ENCODE measurements at places on chromosomes 13 and 19.
A peak's percentile ranks its signal among the peaks of the same experiment; 100 is the strongest.

DNA sequence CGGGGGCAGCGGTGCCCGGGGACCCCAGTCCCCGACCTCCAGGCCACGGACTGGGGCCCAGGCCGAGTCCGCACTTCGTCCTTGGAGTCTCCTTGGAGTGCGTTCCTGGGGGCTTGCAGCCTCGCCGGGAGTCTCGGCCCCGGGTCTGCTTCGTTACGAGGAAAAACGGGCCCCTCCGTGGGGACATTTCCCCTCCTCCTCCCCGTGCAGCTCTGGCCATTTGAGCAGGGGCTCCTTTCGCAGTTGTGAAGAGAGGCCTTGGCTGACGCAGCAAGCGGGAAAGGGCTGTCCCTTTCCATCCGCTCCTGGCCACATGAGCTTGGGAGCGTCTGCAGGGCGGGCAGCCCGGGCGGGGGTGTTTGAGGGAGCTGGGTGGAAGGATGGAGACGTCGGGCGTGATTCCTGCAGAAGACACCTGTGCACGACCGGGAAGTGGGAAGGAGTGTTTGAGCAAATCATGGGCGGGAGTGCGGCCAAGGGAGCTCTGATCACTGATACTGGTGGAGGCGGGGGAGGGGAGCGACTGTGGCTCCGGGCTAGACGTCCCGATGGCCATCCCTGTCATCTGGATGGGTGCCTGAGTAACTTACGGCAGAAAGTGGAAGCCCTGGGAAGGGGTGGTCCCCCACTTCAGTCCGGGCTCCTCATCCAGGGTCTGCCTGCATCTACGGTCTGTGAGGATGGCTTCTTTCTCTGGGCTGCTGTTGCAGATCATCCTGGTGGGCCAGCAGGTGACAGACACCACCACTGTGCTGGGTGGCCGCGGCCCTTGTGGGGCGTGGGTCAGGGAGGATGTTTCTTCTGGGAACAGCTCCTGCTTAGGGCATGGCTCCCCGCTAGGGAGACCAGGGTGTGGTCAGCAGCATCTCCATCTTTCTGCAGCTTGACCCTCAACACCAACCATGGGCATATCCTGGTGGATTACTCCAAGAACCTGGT is 736 bp downstream of the GPI start:
- DNase-seq, result peak; percentile 24

- no peak for DNase-seq
Observed at GRCh38 chr13:96615252-96615651, 379.0 kb downstream of the OXGR1 start.

DNA sequence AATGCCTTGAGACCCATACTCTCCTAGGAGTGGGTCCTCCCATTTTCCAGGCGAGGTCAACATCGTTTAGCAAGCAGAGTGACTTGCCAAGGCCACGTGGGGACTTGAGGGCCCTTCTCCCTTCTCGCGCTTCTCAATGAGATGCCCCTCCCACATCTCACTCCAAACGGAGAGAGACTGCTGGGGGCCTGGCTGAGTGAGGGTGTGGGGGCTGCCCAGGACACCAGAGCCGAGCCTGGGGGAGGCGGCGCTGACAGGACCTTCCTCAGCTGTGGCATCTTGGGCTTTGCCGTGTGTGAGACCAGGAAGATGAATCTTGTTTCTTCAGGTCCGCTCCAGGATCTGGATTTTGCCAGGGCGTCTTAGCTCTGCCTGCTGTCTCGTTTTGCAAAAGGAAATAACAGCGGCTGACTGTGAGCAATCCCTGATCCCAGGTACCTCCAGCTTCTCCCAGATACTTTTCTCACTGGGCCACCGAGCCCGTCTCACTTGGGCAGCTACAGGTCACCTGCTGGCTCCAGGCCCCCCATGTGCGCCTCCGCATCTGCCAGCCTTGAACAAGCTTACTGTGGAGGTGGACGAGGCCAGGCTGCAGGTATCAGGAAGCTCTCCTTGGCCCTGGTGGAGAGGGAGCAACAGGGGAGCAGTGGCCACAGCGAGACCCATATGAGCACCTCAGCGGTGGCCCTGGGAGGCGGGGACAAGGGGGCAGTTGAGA is 6.0 kb downstream of the COX6B2 start:
- no peak for DNase-seq

DNA sequence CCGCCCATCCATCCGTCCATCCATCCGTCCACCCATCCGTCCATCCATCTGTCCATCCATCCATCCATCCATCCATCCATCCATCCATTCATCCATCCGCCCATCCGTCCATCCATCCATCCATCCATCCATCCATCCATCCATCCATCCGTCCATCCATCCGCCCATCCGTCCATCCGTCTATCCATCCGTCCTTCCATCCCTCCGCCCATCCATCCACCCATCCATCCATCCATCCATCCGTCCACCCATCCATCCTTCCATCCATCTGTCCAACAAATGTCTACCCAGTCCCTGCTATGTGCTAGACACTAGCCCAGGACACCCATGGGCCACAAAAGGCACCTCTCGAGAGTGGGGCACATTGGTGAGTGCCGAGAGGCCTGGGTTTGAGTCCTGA is 15.7 kb downstream of the LRRC4B start:
- DNase-seq, result no peak

GRCh38 chr19:13116282-13117175 is at the start of gene TRMT1:
TRMT1 (minus strand) TSS chr19:13116740; CDS start chr19:13116399, 341 bp downstream.
- DNase-seq, result peak; percentile 84

- DNase-seq, result no peak
Observed at GRCh38 chr13:89660752-89661151, 1686.7 kb upstream of the MIR17HG start.

- DNase-seq, result no peak
Observed at GRCh38 chr13:24178847-24179485, 18.4 kb downstream of the SPATA13 start.
